ENCODE measurements at places on chromosomes 1 and 21.
A peak's percentile ranks its signal among the peaks of the same experiment; 100 is the strongest.

GRCh38 chr1:110048923-110049601 is 14.6 kb downstream of the STRIP1 start:
- DNase-seq, result no peak

DNA sequence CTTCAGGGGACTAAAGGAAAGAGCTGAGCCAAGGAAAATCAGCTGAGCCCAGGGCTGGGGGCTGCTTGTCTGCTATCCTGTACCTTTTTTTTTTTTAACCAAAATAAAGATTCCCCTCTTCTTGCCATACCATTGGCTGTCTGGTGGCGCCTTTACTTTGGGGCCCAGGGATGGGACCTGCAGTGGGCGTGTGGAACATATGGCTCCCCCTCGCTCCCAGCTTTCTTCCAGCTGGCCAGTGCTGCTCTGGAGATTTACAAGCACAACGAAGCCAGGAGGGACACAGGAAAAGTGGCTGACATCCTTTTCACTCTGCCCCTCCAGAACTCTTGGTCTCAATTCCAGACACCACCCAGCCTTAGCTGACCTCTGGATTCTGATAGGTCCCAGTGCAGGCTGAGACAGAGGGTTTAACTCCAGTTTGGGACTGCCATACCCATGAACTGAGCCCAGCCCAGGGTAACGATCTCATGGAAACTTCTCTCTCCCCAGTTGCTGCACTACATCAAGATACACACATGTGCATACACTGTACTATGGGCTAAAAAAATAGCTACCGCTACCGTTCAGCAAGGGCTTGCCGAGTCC is 5.4 kb upstream of the SFN start:
- DNase-seq, result no peak

DNA sequence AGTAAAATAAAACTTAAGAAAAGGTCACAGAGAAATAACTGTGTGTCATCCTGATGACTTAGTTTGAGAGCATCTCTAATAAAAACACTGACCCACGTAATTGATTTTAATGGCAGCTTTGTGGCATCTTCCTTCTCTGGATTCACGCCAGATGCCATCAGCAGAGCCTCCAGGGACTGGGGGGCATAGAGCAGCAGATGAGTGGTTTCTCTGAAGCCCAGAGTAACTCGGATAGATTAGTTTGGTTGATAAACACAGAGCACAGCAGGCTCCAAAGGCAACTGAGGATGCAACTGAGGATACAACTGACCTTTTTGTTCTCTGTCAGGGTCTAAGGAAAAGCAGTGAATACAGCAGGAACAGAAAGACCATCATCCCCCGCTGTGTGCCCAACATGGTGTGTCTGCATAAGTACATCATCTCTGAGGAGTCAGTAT is 180.8 kb downstream of the RPS6KC1 start:
- peak; percentile 44 for DNase-seq

DNA sequence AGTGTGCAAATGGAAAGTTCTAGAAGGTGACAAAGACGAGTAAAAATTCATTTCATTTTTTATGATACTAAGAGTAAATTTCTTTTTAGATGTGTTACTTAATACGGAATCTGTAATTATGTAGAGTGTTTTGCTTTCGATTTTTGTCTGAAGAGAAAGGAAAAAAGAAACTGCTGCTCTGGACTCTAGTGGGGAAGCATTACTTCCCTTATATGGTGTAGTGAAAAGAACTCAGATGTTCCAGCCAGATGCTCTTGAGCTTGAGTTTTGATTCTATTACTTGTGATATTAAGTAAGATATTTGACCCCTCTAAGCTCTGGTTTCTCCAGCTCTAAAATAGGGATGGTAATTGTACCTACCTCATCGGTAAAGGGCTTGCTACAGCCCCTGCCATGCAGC is 12.2 kb upstream of the GPR161 start:
- DNase-seq, result no peak

DNA sequence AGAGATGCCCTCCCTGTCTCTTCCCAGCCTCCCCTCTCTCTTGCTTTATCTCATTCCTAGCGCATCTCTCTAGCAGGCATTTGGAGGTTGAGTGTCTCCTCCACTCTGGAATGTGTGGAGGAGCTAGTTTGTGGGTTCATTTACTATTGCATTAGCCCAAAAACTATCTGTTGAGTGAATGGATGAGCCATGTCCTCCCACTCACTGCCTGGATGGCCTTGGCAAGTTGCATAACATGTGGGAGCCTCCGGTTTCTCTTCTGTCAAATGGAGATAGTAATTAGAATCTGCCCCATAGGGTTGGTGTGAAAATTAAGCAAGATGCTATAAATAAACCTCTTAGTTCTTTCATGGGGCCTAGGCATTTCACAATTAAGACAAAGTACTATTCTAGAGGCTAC is 181.8 kb downstream of the KAZN start:
- no peak for DNase-seq

DNA sequence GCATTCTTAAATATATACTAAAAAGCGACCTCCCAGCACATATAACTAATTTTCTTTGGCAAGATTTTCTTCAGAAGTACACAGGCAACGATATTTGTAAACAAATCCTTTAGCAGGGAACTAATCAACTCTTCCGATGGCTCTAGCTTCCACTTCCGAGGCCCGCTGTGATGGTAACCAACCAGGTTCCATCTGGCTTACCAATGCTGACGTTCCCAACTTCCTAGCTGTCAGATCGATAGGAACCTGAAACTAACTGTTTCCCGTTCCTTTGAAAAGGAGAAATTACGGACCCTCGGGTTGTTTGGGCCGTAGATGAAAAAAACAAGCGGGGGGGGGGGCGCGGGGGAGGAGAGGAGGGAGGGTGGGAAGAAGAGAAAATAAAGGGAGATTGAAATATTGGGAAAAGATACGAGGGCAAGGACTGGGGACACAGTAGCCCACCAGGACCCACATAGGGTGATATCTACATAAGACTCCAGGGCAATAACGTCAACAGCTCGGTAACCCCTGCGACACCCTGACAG is 513 bp downstream of the GTF2B start:
- DNase-seq, result no peak

DNA sequence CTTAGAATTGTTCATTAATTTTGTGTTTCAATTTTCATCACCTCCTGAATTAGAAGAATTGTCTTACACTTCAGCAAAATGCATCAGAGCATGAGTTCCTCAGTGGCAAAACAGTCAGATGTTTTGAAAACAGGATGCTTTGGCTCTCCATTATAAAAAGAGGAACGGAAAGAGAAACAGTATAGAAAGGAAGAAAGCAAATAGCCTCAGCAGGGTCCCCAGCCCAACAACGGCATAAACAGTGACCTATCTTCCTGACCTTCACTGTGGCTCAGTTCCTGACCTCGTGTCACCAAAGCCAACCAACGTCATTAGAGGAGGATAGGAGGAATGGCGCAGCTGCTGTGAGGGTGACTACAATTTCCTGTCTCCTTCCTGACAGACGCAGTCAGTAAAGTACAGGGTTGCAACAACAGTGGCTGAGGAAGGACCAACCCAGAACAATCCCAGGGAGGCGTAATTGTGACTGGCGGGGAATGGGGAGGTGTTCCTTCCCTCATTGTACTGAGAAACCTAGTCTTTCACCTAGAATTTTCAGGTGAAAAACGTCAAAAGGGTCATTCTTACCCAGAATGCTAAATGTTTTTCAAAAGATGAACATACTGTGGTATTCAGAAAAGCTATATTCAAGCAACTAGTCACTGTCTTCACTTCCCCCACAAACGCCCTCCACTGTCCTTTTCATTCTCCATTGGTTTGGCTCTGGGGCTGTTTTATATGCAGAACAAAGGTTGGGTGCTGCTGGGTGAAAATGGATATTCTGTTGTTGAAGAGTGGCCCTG is 197.9 kb upstream of the SGIP1 start:
- no peak for DNase-seq

DNA sequence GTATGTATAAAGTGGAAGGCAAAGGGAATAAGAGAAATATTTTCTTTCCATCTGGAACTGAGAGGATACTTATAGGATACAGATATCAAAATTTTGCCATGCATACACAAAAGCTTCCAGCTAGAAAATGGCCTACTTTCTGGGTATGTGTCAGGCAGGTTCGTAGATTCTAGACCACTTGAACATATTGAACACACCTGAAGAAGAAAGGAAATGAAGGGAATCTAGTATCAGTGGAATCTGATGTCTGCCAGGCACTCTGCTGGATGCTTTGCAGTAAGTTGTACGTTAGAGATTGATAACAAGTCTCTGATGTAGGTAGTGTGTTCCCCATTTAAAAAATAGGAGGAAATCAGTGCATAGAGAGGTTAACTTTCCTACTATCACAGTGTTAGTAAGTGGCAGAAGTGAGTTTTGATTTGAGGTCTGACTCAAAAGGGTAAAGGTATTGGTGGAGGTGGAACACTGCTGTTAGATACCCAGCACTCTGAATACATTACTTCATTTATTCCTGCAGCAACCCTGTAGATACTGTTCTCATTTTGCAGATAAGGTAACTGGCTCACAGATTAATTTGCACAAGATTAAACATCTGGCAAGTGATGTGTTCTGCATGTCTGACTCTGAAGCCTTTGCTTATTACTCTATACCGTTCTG is 3.0 kb downstream of the CAMSAP2 start:
- no peak for DNase-seq

DNA sequence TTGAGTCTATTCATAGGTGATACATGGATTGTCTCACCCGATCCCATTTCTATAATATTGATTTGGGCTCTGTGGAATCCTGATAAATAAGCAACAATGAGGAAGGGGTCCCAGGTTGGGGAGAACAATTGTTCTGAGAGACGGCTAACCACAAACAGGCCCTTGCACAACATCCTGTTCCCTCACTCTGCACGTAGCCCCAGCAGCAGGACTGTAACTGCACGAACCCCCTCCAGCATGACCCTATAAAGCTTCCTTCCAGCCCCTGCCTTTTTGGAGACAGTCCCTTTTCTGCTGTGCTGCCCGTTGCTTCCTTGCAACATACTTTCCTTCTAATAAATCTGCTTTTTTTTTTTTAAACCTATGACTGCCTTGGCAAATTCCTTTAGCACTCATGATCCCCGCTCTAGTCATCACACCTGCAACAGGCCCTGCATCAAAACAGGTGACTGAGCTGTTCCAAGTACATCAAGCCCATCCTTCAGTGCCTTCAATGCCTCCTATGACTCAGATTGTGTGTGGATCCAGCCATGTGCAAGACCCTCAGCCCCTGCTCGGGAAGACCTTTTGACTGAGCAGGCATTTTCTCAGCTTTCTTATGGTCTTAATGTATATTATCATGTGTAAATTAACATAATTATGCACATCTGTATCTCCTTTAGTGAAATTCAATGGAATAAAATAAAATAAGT is 63.7 kb upstream of the B3GALNT2 start:
- no peak for DNase-seq

DNA sequence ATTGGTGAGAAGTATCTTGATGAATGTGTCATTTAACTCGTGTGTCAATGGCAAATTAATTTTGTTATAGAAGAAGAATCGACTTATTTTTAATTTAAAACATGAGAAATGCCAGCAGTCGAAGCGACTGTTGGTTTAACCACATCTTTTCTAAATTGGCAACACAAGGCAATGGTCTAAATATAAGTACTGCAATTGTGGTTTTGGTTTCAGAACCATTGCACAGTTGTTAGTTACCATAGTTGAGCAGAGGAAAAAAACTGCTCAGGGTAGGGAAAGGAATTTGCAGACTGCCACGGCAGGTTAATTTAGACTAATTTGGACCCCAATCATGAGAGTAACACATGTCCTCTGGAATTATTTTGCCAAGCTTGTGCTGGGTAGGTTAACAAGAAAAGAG is 185.6 kb upstream of the RUNX1 start:
- no peak for DNase-seq

GRCh38 chr1:66571789-66572188 is 37.8 kb downstream of the SGIP1 start:
- DNase-seq, result no peak

GRCh38 chr1:229006121-229006870 is 264.6 kb upstream of the RAB4A start:
- DNase-seq, result no peak

DNA sequence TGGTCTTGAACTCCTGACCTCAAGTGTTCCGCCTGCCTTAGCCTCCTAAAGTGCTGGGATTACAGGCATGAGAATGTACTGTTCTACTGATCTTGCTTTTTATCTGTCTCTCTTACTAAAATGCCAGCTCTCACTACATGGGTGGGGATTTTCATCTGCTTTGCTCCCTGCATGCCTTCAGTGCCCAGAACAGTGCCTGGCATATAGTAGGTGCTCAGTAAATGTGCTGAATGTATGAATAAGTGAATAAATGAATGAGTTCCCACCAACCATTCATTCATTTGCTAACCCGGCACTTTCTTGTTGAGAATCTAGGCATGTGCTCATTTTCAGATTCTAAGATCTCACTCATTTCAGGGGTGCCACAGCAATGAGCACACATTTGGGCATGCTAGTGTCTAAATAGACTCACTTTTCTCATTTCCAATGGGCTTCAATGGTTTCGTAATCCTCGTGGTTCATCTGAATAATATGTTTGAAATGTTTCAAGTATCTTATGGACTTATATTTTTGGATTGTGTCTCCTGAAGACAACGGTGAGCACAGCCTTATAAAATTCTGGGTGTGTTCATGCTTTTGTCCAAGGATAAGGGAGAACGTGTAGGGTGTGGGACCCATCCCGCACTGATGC is 7.6 kb downstream of the DHRS3 start:
- DNase-seq, result no peak

- no peak for DNase-seq
These were observed 1.2 kb downstream of the GPR153 start for GRCh38 chr1:6259491-6260362.

GRCh38 chr1:150621497-150622302 is 7.7 kb downstream of the ENSA start:
- DNase-seq, result no peak

- peak; percentile 62 for DNase-seq
These were observed 106.0 kb downstream of the SLC45A1 start for GRCh38 chr1:8423692-8424538.

- no peak for DNase-seq
These were observed 418.5 kb upstream of the RUNX1 start for GRCh38 chr21:35467566-35467965.

DNA sequence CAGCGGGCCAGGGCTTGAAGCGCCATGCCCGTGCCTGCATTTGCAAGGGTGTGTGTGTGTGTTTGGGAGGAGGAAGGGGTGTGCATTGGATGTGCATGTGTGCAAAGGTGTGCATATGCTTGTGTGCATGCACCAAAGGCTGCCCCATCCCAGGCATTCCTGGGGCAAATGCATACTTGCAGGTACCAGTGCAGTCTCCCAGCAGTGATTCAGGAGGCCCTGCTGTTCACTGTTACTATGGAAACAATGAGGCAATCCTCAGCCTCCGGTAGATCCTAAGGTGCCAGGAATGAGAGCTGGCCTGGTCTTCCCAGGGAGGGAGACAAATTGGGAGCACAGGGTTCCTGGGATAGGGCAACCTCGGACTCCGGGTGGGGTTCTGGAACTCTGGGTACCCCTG is 7.5 kb upstream of the FNDC5 start:
- no peak for DNase-seq

GRCh38 chr1:41751804-41752513 is 166.8 kb downstream of the HIVEP3 start:
- DNase-seq, result no peak

- no peak for DNase-seq
These were observed 10.9 kb downstream of the SLC1A7 start for GRCh38 chr1:53131590-53131938.

- DNase-seq, result no peak
These were observed 12.4 kb downstream of the SLC30A1 start for GRCh38 chr1:211566431-211567025.

GRCh38 chr1:72140222-72140621 is 142.1 kb downstream of the NEGR1 start:
- DNase-seq, result no peak
